Adrenal gland (tissue), 19 donors: ENCODE measurements at places on chromosomes 13 and 19. TPM values are rescaled to one million over a fixed set of nuclear protein-coding genes. Genes with fewer than 3 reads are reported as not detected.

Gene ADGRE3
- not detected for total RNA-seq

GRCh38 chr19:1315470-1316166 is 29.9 kb downstream of the EFNA2 start:
- H3K36me3 ChIP-seq: no peaks in the 10 kb centered on the region
- peaks cover 33% of the 10 kb centered on the region for H3K27me3 ChIP-seq
- H3K4me3 ChIP-seq: no peak overlapping the region
- DNase-seq: peak; percentile 65

- H3K4me3 ChIP-seq: no peak overlapping the region
- DNase-seq: no peak
- no peaks in the 10 kb centered on the region for H3K27me3 ChIP-seq
- no peaks in the 10 kb centered on the region for H3K4me1 ChIP-seq
- no peaks in the 10 kb centered on the region for H3K36me3 ChIP-seq
Measured at GRCh38 chr19:38148337-38148736, 75.7 kb downstream of the DPF1 start.

Gene EEF2
- total RNA-seq: 1,603 TPM

GRCh38 chr19:11390933-11391680 is 7.0 kb upstream of the EPOR start:
- no peak overlapping the region for H3K27ac ChIP-seq
- H3K4me3 ChIP-seq: no peak overlapping the region
- H3K4me1 ChIP-seq: no peaks in the 10 kb centered on the region
- no peaks in the 10 kb centered on the region for H3K36me3 ChIP-seq
- DNase-seq: no peak

- no peaks in the 10 kb centered on the region for H3K4me1 ChIP-seq
- H3K4me3 ChIP-seq: no peak overlapping the region
- no peaks in the 10 kb centered on the region for H3K36me3 ChIP-seq
- no peaks in the 10 kb centered on the region for H3K27me3 ChIP-seq
- H3K27ac ChIP-seq: no peak overlapping the region
Measured at GRCh38 chr13:54356849-54357248, 1328.2 kb downstream of the OLFM4 start.

GRCh38 chr19:42412227-42412626 is 15.0 kb downstream of the LIPE start:
- no peaks in the 10 kb centered on the region for H3K27me3 ChIP-seq
- DNase-seq: no peak
- H3K4me1 ChIP-seq: peaks cover 8% of the 10 kb centered on the region
- peaks cover 19% of the 10 kb centered on the region for H3K36me3 ChIP-seq
- no peak overlapping the region for H3K4me3 ChIP-seq
- H3K27ac ChIP-seq: no peak overlapping the region

Gene FFAR3
- total RNA-seq: not detected

Gene GIPC3
- 0.33 TPM for total RNA-seq

DNA sequence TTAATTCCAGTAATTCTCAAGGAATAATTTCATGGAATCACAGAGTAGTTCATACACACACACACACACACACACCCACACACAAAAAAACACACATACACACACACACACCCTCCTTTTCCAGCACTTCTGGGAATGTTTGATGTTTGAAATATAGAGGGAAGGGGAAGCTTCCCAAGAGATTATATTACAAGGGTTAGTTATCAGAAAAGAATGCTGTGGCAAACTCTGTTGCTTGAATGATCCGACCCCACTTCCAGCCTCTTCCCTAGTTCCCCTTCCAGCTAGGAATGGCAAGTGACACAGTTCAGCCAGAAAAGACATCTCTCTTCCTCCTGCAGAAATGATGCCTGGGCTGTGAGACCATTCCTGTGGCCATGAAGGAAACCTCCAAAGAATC is 49.9 kb downstream of the KCTD12 start:
- H3K27ac ChIP-seq: no peak overlapping the region
- no peaks in the 10 kb centered on the region for H3K4me1 ChIP-seq
- H3K36me3 ChIP-seq: no peaks in the 10 kb centered on the region
- DNase-seq: no peak
- no peak overlapping the region for H3K4me3 ChIP-seq

GRCh38 chr19:52094526-52095130 is 937 bp downstream of the ZNF841 start:
- DNase-seq: no peak
- H3K27me3 ChIP-seq: no peaks in the 10 kb centered on the region
- peak overlapping the region; percentile 58 for H3K27ac ChIP-seq
- H3K4me1 ChIP-seq: peaks cover 16% of the 10 kb centered on the region
